Left forelimb (tissue), 1 donor: ENCODE measurements at places on chromosomes 7 and 10.

DNA sequence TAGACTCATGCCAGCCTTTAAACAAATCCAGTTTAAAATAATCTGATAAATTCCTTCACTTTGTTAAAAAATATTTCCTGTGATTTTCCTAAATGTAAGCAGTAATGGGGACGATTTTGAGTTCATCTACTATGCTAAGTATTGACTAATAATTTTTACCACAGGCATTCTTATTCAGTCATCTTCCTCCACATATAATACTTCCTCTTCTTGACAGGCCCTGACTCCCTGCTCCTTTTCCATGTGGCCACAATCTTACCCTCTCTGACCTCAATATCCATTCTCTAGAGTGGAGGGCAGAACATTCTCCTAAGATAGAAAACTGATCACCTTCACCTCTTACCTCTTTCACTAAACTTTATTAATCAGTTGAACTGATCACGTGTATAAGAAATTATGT, 7.8 kb downstream of the DNAJC2 start:
- no peak for DNase-seq

DNA sequence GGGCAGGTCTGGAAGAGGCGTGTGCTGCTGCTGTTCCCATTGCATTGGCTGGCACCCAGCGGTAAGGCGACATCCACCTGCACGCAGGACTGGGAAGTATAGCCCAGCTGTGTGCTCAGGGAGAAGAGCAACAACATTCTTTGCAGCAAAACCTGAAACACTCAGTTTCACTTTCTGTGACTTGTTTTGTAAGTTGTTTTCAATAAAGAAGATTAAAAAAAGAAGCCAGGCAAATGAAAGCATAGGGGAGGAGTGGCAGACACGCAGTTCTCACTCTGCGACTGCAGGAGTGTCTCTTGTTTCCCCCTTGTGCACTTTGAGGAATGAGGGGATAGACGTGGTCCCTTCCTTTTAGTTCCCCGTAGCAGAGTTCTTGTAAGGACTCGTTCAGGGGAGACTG, 5.8 kb downstream of the FBH1 start:
- DNase-seq: no peak

- no peak for DNase-seq
Observed at GRCh38 chr10:7797582-7797981, 9.6 kb downstream of the ATP5F1C start.

DNA sequence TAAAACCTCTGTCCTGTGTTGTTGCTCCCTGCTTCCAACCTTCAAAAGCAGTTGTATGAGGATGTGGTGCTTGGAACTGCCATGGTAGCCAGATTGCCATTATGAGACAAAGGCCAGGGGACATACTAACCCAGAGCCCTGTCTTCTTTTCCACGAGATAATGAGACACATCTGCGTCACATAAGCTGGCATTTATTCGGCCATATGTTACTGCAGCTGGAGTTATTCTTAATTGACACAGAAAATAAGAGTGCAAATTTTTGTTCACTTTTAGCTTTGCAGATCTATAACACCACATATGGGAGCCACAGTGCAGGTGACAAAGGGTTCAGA, 15.5 kb upstream of the PDLIM1 start:
- DNase-seq: no peak

DNA sequence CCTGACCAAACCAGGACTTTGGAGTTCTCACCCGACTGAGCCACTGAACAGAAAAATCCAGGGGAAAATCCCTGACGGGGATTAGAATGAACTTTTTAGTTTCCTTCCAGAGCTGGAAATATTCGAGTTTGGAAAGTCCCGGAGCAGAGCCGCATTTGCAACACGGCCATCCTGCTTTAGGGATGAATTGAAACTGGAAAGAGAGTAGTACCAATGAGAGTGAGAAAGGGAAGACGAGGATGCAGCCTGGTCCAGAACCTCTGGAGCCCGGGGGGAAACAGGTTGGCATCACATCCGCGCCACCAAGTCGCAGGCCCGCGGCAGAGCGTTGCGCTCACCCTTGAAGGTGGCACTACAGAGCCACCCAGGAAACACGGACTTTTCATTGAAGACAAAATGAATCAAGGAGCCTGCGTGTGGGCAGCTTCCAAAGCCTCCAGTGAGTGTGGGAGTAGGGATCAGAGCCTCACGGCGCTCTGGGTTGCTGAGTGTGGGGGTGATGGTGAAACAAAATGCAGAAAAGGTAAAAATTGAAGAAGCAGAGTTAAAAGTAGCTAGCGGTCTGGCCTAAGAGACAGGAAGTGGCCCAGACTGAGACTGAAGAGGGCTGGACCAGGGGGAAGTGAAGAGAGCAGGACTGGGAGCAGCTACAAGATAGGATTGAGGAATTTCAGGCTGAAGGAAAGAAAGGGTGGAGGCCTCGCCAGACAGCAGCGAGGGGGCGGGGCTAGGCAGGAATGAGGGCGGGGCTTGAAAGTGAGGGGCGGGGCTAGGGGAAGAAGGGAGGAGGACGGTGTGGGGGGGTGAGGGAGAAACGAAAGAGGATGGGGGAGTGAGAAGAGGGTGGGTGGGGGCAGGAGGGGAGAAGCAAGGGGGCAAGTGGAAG, 1.8 kb downstream of the SMURF1 start:
- peak; percentile 81 for DNase-seq

- no peak for DNase-seq
Observed at GRCh38 chr7:132091706-132092105, 484.6 kb downstream of the PLXNA4 start.

- no peak for DNase-seq
Observed at GRCh38 chr7:19470031-19470430, 238.8 kb downstream of the POLR1F start.

- DNase-seq: no peak
Observed at GRCh38 chr7:155355745-155356144, 58.1 kb downstream of the INSIG1 start.

DNA sequence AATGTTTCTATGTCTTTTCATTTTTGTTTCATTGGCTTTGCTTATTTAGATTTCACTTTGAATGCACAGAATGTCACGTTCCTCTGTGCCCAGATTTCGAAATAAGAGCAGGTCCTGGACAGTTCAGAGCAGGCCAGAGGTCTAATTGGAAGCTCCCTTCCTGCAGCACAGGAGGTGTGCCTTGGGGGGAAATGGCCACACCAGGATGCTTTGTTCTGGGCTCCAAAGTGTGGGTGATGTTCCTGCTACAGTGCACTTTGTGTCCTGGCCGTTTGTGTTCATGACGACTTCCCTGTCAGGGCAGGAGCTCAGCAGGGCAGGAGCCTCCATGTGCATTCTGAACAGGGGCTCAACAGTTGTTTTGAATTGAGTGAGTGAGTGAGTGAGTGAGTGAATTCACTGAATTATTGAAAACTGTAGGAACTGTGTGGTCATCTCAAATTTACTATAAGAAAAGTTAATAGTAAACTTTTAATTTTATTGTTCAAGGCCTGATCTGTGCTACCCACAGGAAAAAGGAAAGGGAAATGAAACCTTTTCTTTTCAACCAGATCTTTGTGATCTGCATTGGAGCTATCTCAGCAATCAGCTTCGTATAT, 109.5 kb upstream of the GJD4 start:
- no peak for DNase-seq

DNA sequence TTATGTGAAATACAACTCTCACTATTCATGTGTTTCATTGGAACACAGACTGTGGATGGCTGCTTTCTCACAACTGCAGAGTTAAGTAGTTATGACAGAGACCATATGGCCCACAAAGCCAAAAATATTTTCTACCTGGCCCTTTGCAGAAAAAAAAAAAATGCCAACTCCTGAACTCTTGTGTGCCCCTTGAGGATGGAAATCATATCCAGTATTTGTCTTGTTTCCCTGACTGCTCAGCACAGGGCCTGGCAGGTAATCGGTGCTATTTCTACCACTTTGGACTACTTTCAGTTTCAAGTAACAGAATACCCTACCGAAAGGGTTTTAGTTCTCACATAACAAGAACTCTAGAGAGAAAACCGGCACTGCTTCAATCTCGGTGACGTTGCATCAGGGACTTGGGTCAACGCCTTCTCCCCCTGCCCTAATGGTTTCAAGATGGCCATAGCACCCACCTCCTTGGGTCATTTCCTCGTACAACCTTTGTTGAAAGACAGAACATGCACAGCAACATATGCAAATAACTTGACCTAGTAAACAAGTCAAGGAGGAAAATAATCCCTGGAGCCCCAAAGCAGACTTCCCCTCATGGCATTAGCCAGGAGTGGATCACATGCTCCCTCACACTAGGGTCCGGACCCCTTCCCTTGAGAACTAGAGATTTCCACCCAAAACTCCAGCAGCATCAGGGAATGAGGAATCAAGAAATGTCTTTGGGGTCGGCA, 11.8 kb upstream of the GPNMB start:
- DNase-seq: no peak

- no peak for DNase-seq
Observed at GRCh38 chr7:96899108-96899507, 106.2 kb upstream of the DLX6 start.

DNA sequence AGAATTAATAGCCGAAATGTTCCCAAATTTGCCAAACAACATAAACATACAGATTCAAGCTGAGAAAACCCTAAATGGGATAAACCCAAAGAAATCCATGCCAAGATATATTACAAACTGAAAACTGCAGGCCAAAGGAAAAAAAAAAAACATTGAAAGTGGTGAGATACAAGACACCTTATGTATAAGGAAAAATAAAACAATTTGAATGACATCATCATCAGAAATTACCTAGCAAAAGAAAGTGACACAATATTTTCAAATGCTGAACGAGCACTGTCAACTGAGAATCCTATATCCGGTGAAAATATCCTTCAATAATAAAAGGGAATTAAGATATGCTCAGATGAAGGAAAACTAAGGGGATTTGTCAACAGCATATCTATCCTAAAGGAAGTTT, 66.5 kb downstream of the PHYHIPL start:
- no peak for DNase-seq

GRCh38 chr10:13634207-13634606, 47.4 kb downstream of the PRPF18 start:
- DNase-seq: no peak

DNA sequence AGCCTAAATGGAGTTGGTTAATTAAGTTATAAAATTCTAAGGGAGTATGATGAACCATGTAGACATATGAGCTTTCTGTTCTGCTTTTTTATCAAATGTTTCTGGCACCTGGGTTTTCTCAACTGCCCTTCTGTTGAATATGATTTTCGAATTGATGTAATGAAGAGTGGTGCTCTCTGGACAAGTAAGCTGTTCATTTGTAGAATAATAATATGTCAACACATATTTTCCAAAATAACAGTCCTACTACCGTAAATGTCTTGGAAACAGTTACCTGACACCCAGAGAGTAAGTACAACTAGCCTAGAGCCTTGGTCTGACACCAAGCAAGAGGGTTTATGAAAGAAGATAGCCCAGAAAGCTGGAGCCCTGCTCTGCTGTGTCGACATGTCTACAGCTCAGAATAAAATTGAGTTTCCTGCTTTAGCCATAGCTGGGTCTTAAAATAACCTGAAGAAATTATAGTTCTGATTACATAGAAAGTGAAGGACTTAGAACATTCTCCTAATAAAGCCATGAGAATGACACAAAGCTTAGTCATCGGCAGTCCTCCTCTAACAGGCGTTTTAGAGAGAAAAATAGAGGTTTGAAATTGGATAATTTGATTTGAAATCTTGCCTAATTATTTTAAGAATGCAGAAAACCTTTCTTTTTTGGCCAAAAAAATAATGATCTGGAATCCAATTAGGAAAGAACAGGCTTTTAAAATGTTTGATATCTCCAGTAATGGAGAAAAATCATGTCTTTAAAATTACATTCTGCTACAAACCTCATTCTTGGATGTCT, 25.1 kb downstream of the HDAC9 start:
- DNase-seq: no peak

- no peak for DNase-seq
Observed at GRCh38 chr10:116868722-116869121, 19.4 kb downstream of the ENO4 start.

DNA sequence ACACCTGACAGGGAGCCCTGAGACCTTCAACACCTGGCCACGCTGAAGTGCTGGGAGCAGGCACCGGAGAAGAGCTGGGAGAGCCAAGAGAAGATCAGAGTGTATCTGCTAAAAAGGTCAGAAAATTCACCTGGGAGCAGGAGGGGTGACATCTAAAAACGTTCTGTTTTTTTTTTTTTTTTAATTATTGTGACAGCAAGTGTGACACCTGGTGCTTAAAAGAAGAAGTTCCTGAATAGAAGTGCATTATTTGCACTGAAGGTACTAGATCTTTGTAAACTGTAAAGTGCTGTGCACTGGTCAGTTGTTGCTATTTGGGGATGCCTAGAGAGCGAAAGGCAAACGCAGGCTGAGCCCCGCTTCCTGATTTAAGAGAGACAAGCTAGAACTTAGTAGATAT, 422.0 kb downstream of the PLXNA4 start:
- DNase-seq: no peak

GRCh38 chr7:135801045-135801693, 52.6 kb upstream of the FAM180A start:
- no peak for DNase-seq
